ENCODE measurements at places on chromosomes 4 and X. TPM values are rescaled to one million over a fixed set of nuclear protein-coding genes. Genes with fewer than 3 reads are reported as not detected.
A peak's percentile ranks its signal among the peaks of the same experiment; 100 is the strongest.

The GYPB gene
- total RNA-seq = 16.7 TPM

The ZNF157 gene
- 0.63 TPM for total RNA-seq

- no peak overlapping the region for H3K4me3 ChIP-seq
- no peak overlapping the region for H3K27ac ChIP-seq
These were observed 400.2 kb downstream of the MID1IP1 start for GRCh38 chrX:39201305-39201990.

GRCh38 chr4:8920289-8920965 lies 48.8 kb upstream of the HMX1 start:
- H3K27ac ChIP-seq = no peak overlapping the region
- no peak overlapping the region for H3K4me3 ChIP-seq
- H3K36me3 ChIP-seq = no peaks in the 10 kb centered on the region
- no peak for DNase-seq
- no peaks in the 10 kb centered on the region for H3K27me3 ChIP-seq

DNA sequence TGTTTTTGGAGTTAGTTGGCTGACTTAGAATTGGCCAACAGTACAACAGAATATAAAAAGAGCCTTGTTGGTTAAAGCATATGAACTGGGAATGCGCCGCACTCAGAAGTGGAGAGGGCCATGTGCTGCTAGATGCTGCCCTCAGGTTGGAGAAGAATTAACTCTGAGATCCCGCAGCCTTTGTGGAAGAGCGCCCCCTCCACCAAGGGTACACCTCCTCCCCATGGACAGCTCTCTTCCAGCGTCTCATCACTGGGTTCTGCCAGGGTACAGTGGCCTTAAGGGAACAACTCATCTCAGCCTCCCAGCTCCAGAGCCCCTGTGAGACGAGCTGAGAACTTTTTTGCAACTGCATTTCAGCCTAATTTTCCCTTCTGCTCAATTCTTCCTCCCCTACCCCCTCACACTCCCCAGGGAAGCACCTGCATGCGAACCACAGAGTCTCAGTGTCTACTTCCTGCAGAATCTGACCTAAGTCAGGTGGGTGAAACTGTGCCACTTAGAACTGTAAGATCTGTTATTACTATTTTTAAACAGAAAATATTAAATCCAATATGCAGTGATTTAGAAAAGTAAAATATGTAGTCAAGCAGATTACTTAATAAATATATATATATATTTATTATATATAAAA lies 380.6 kb downstream of the RAB28 start:
- H3K4me1 ChIP-seq = no peaks in the 10 kb centered on the region
- no peak overlapping the region for H3K4me3 ChIP-seq
- H3K36me3 ChIP-seq = no peaks in the 10 kb centered on the region
- DNase-seq = no peak

- no peaks in the 10 kb centered on the region for H3K27me3 ChIP-seq
- no peaks in the 10 kb centered on the region for H3K36me3 ChIP-seq
- no peak overlapping the region for H3K4me3 ChIP-seq
- peaks cover 16% of the 10 kb centered on the region for H3K4me1 ChIP-seq
- no peak overlapping the region for H3K27ac ChIP-seq
- peak; percentile 9 for DNase-seq
These were observed 5.3 kb downstream of the PLXNB3 start for GRCh38 chrX:153769158-153769864.

DNA sequence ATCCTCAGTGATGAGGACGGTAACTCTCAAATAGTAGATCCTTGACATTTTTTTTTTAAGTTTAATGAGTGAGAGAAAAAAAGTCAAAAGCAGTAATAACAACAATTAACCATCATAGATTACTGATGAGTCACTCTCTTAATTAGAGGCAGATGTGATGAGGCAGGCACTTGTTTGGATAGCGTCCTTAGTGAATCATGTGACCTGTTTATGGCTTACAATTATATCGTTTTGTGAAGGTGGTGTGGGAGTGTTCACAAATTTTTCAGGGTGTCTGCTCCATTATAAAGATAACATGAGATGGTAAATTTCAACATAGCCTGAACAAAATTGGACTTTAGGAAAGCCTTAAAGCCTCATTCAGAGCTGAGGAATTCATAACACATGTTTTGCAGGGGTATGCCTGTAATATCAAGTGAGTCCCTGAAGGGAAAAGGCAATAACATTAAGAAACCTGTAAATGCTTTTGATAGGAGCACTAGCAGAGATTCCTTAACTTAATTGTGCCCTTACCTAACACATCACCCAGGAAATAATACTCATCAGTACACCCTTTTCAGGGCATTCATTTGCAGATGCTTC lies 51.9 kb upstream of the XIAP start:
- H3K27ac ChIP-seq = no peak overlapping the region
- no peaks in the 10 kb centered on the region for H3K27me3 ChIP-seq
- H3K4me3 ChIP-seq = no peak overlapping the region
- no peaks in the 10 kb centered on the region for H3K4me1 ChIP-seq
- no peak for DNase-seq

- peaks cover 5% of the 10 kb centered on the region for H3K4me1 ChIP-seq
- no peak overlapping the region for H3K27ac ChIP-seq
- H3K4me3 ChIP-seq = no peak overlapping the region
- no peaks in the 10 kb centered on the region for H3K27me3 ChIP-seq
- H3K36me3 ChIP-seq = no peaks in the 10 kb centered on the region
These were observed 44.7 kb upstream of the DCK start for GRCh38 chr4:70948665-70949260.

The SOX3 gene
- total RNA-seq = not detected

DNA sequence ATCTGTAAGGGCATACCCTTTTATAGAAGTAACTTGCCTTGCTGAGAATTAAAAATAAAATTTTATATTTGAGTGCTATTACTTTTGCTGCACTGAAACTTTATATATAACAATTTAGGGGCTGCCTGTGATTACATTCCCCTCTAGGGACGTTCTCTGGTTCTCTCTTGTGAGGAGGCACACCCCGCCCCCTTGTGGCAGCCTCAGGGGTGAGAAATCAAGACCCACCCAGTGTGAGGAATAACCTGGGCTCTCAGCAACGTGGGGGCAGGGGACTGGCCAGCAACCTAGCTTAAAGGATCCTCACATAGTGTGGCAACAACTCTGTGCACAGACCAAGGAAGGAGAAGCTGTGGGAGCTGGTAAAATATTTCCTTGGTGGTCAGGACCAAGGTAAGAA lies 43.7 kb downstream of the MAGEA9 start:
- H3K4me1 ChIP-seq = no peaks in the 10 kb centered on the region
- no peak overlapping the region for H3K27ac ChIP-seq
- H3K36me3 ChIP-seq = no peaks in the 10 kb centered on the region
- no peak overlapping the region for H3K4me3 ChIP-seq

The INPP4B gene
- 8.1 TPM for total RNA-seq

DNA sequence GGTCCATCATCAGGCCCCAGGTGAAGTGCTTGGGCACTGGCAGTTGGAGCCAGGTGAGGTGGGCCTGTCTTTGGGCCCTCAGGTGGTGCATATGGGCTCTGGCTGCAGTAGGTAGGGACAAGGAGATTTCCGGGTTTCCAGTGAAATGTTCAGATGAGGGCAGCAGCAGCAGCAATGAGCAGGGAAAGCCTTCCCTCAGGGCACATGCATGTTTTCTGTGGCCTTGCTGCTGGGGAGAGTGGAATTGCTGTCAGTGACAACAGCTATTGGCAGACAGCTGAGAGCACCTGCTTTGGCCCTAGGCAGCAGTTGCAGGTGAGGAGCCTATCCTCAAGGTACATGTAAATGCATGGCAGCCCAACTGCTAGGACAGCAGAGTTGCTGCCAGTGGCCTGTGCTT lies 58.9 kb upstream of the QRFPR start:
- H3K27ac ChIP-seq = no peak overlapping the region
- H3K36me3 ChIP-seq = no peaks in the 10 kb centered on the region
- no peaks in the 10 kb centered on the region for H3K4me1 ChIP-seq
- H3K4me3 ChIP-seq = no peak overlapping the region

The ANK2 gene
- total RNA-seq = 61.2 TPM

DNA sequence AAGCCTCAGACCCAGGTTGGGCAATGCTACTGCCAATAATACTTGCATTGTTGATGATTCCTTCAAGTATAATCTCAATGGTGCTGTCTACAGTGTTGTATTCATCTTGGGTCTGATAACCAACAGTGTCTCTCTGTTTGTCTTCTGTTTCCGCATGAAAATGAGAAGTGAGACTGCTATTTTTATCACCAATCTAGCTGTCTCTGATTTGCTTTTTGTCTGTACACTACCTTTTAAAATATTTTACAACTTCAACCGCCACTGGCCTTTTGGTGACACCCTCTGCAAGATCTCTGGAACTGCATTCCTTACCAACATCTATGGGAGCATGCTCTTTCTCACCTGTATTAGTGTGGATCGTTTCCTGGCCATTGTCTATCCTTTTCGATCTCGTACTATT lies 7.4 kb downstream of the LPAR4 start:
- H3K27me3 ChIP-seq = no peaks in the 10 kb centered on the region
- no peak overlapping the region for H3K4me3 ChIP-seq
- H3K36me3 ChIP-seq = no peaks in the 10 kb centered on the region
- H3K4me1 ChIP-seq = no peaks in the 10 kb centered on the region
- no peak overlapping the region for H3K27ac ChIP-seq

DNA sequence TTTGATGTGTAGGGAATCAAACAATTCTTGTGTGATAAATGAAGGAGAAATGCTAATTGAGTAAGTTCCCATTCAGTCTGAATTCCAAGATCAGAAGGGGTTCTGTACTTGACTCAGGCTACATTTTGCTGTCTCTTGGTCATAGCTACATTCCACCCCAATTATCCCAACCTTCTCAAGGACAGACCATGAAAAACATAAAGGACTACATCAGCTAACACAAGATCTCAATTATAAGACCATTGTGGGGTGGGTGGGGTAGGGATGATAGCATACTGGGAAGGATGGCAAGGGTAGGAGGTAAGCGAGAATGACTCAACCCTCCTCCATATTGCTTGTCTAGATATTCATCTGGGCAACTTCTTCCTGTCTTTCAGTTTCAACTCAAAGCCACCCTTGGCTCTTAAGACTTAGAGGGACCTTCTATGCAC lies 87.4 kb upstream of the ETNPPL start:
- H3K27ac ChIP-seq = no peak overlapping the region
- no peak for DNase-seq
- H3K27me3 ChIP-seq = no peaks in the 10 kb centered on the region
- H3K4me3 ChIP-seq = no peak overlapping the region
- no peaks in the 10 kb centered on the region for H3K36me3 ChIP-seq

The TMEM35A gene
- total RNA-seq = 6.4 TPM

DNA sequence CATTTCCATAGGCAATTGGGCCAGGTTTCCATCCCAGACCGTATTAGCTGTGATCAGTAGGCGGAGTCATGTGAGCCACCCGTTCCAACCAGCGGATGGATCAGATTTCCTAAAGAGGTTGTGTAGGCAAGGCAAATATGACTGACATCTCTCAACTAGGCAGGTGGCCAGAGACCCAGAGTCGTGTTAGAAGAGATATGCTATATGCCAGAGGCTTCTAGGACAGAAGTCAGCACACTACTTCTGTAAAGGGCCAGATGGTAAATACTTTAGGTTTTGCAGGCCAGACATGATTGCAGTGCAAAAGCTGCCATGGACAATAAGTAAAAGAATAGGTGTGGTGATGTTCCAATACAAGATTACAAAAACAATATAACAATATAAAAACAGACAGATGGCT lies 788.4 kb downstream of the RPA4 start:
- H3K4me3 ChIP-seq = no peak overlapping the region
- DNase-seq = no peak
- no peaks in the 10 kb centered on the region for H3K36me3 ChIP-seq
- no peak overlapping the region for H3K27ac ChIP-seq
- H3K4me1 ChIP-seq = no peaks in the 10 kb centered on the region

DNA sequence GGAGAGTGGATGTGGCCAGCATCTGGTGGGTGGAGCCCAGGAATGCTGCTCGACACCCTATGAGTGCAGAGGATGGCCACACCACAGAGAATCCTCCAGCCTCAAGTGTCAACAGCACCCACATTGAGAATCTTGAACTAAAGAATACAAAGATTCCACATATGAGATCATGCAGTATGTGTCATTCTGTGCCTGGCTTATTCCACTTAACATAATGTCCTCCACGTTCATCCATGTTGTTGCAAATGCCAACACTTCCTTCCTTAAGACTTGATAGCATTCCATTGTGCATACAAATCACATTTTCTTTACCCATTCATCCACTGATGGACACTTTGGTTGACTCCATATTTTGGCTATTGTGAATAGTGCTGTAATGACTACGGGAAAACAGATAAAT lies 145.8 kb downstream of the PRKX start:
- no peak for DNase-seq
- no peaks in the 10 kb centered on the region for H3K4me1 ChIP-seq
- H3K36me3 ChIP-seq = no peaks in the 10 kb centered on the region
- H3K27ac ChIP-seq = no peak overlapping the region
- H3K27me3 ChIP-seq = no peaks in the 10 kb centered on the region

- no peak overlapping the region for H3K27ac ChIP-seq
- H3K36me3 ChIP-seq = no peaks in the 10 kb centered on the region
- DNase-seq = peak; percentile 39
- H3K27me3 ChIP-seq = no peaks in the 10 kb centered on the region
These were observed 115.3 kb downstream of the LDB2 start for GRCh38 chr4:16783119-16783518.

GRCh38 chrX:72569786-72570185 lies 2.9 kb downstream of the HDAC8 start:
- no peak for DNase-seq
- H3K4me3 ChIP-seq = no peak overlapping the region
- no peak overlapping the region for H3K27ac ChIP-seq

The RHOXF2B gene
- total RNA-seq = 0.12 TPM

The IL9R gene
- 0.54 TPM for total RNA-seq

DNA sequence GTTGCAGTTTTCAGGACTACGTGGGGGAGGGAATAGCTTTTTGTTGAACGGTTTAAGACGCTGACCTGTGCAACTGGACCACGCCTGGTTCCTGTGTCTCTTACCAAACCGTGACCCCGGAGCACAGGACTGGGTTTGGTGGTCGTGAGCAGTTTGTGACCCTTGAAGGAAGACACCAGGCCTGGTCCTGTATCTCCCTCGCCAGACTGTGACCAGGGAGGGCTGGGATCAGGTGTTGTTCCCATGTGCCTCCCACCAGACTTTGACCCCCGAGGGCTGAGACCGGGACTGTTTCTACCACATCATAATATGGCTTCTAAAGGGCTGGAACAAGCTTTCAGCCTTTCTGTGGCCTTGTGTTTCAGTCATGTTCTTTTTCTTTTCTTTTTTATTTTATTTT lies 683 bp downstream of the EBP start:
- H3K36me3 ChIP-seq = peaks cover 6% of the 10 kb centered on the region
- no peaks in the 10 kb centered on the region for H3K4me1 ChIP-seq
- no peaks in the 10 kb centered on the region for H3K27me3 ChIP-seq
- DNase-seq = no peak

GRCh38 chrX:43808231-43808630 lies 74.0 kb downstream of the MAOB start:
- H3K27me3 ChIP-seq = peaks cover 18% of the 10 kb centered on the region
- H3K27ac ChIP-seq = no peak overlapping the region
- H3K36me3 ChIP-seq = no peaks in the 10 kb centered on the region

All from lung (tissue), 17 donors.